Stimulated activated CD8-positive, alpha-beta memory T cell treated with anti-CD3 and anti-CD28 coated beads, Interleukin-7, amount 100 ng/mL, for 1 hour (primary cell): ENCODE measurements at places on chromosomes 6 and 20.

GRCh38 chr6:24186349-24186748 is 60.3 kb downstream of the NRSN1 start:
- DNase-seq, result no peak

- DNase-seq, result no peak
Measured at GRCh38 chr20:7716286-7716972, 223.8 kb downstream of the HAO1 start.

- no peak for DNase-seq
Measured at GRCh38 chr6:80674669-80675068, 568.2 kb downstream of the BCKDHB start.

- DNase-seq, result no peak
Measured at GRCh38 chr6:129965096-129965495, 53.3 kb upstream of the L3MBTL3 start.

DNA sequence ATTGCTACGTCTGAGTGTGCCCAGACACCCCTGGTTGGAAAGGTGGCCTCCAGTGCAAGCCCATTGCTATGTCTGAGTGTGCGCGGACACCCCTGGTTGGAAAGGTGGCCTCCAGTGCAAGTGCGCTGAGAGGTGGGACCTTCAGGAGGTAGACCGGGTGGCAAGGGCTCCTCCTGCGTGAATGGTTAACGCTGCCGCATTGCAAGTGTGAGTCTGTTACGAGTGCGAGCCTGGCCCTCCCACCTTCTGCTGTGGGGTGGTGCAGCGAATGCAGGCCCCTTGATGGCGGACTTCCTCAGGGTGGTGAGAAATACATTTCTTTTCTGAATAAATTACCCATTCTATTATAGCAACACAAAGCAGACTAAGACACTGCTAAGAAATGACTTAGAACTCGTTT is 208.8 kb downstream of the DLL1 start:
- no peak for DNase-seq

- DNase-seq, result no peak
Measured at GRCh38 chr6:21955053-21955595, 341.7 kb downstream of the PRL start.

DNA sequence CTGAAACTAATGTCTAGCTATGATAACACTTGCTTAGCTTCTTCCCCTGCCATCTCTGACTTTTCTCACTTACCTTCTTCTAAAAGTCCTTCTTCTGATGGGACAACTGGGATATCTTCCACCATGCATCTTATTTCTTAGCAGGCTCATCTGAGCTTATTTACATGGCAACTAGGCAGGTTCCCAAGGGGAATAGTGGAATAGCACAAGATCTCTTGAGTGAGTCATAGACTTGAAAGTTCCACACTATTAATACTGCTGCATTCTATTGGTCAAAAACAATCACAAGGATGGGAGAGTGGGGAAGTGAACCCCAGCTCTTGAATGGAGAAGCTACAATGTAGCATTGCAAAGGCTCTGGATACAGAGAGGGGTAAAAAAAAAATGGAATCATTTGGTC is 142.1 kb downstream of the HAO1 start:
- DNase-seq, result no peak

- no peak for DNase-seq
Measured at GRCh38 chr6:42392833-42393232, 58.9 kb downstream of the TRERF1 start.

GRCh38 chr6:3438190-3439167 is 18.4 kb downstream of the SLC22A23 start:
- no peak for DNase-seq

DNA sequence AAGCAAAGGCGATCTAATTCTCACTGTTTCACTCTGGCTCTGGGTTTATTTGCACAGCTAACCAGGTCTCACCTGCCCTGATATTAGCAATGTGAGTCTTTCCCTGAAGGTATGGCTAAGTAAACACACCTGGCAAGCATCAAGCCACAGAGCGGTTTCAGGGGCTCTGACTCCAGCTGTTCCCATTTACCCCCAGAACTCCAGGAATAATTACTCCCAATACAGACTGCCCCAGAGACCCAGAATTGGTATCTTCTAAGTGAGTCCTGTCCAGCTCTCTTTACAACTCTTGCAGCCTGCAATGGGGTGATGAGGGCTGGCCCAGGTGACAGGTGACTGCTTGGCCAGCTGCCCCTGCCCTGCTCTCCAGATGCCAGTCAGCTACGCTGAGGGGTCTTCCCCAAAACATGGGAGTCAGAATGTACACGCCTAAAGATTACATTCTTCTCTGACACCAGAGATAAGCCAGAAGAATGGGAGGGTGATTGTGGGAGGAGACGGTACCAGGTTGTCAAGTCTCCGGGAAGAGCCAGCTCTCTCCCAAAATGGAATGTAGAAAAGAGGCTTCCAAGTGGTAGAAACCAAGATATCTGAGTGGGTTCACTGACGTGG is 4.9 kb upstream of the LRRN4 start:
- DNase-seq, result no peak

- DNase-seq, result no peak
Measured at GRCh38 chr6:20302702-20303251, 90.5 kb upstream of the MBOAT1 start.

DNA sequence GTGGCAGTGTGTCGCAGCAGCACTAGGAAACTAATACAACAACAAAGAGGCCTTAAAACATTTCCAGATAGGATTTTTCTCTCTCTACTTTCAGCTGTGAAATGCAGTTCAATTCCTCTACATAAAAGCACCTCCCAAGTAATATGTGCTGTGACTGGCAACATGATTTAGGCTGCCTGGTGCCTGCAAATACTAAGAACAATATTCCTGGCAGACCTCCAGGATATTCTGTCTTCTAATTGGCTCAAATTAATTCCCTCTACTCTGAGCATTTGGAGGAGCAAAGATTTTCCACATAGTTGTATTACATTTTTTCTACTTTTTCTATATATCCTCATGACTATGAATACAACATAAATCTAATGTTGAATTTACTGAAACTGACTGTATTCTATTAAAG is 33.2 kb downstream of the SCGN start:
- DNase-seq, result no peak

- no peak for DNase-seq
Measured at GRCh38 chr6:143564484-143565017, 53.0 kb upstream of the FUCA2 start.

GRCh38 chr20:62063315-62063980 is 2.2 kb downstream of the TAF4 start:
- DNase-seq, result no peak

GRCh38 chr20:44092551-44093248 is 94.3 kb downstream of the JPH2 start:
- no peak for DNase-seq

GRCh38 chr6:167979436-167980139 is 17.9 kb upstream of the KIF25 start:
- DNase-seq, result no peak

- DNase-seq, result no peak
Measured at GRCh38 chr20:47392015-47392720, 35.7 kb upstream of the ZMYND8 start.

DNA sequence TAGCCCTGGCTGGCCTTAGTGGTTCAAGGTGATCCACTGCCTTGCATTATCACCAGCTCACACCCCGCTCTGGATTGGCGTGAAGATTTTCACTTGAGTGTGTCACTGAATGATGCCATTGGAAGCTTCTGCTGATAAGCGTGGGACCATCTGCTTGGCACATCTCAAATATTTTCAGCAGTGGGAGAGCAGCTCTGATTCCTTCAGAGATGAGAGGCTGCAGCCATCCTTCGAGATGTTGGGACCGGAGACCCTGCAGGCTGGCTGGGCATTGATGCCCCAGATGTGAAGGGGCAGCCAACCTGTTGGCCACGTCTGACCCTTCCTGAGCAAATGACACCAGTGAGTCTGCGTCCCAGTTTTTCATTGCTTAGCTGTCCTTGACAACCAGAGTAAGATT is at the start of gene MAS1:
Gene MAS1, plus strand, starts transcription at position 197 of the 400 bp plus-strand sequence. CDS start 15,968 bp downstream, outside the sequence.
- no peak for DNase-seq

DNA sequence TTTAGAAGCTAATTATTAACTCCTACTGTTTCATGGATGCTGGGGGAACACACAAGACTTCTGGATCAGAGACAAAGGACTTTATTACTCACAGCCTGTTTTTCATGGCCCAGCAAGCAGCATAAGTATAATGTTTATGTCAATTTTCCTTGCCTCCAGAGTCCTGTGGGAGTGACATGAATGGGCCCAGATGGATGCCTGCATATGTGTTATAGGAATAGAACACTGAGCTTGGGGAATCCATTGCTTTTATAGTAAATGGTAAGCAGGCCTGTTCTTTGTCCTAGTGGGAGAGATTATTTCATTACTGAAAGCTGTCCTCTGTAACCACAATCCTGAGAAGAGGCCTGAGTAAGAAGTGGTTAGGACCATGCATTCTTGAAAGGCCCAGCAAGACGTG is 25.6 kb downstream of the BLTP3A start:
- no peak for DNase-seq

DNA sequence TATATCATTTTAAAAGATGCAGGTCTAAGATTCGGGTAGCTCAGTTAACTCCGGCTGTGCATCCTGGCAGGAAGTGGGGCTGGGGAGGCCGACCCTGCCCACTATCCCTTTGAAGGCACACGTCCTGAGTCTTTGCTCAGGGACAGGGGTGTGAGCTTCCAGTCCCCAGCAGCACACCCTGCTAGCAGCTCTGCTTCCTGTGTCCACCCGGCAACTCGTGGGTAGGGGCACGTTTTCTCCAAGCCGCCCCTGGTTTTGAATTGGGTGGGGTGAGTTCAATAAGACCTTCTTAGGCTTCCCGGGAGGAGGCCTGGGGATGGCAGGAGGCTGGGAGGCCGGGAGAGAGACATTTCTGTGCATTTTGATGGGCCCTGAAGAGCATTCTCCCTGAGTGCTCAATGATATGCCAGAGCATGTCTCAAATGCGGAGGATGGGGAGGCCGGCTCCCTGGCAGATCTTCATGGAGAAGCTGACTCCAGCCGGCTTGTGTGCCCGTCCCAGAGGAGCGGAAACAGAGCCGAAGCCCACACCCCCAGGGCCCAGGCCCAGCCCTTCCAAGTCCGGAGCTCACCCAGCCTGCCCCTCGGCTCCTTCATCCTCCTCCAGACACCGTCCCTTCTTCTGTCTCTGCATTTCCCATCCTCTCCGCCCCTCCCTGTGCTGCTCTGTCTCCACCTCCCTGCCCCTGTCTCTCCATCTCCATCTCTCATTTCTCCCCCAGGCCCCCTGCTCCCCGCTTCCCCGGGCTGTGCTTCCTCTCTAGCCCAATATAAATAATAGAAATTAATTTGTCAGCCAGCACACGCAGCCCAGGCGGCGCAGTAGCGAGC is 36.3 kb upstream of the ZFAND3 start:
- DNase-seq, result no peak

DNA sequence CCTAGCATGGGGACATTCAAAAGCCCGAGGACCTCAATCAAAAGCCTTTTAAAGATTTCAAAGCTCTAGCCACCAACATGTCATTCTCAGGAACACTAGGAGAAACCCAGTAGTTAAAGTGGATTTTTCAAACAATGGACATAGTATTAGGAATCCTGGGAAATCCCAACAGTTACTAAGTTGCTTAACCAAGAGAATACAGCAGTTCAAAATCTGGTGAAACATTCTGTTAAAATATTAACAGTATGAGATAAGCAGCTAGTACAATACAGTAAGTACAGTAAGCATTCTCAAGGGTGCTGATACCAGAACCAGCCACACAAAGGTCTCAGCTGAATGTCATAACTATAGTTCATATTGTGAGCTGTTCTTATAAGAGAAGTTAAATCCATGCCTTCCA is 68.6 kb downstream of the CDK19 start:
- no peak for DNase-seq

DNA sequence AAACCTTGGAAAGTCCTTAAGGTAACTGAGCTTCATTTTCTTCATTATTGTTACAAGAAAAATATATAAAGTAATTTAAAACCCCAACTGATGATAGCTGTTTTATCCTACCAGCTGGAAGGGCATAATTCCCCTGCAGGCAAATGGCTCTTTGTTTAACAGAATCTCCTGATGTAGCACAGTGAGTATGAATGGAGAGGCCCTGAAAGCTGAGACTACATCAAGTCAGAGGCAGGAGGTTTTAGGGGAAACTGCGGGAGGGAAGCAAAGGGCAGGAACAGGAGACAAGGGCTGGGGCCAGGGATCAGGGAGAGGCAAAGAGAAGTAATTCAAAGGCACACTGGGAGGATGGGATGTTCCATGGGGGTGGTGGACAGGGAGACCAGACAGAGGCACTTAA is 119.0 kb upstream of the LRFN2 start:
- no peak for DNase-seq

- peak; percentile 59 for DNase-seq
Measured at GRCh38 chr20:51404297-51405060, 138.0 kb downstream of the NFATC2 start.

- DNase-seq, result no peak
Measured at GRCh38 chr6:65707126-65707826, at the start of gene EYS. Gene EYS, minus strand, starts transcription at chr6:65707226. Its CDS starts 211,816 bp downstream, at chr6:65495410.

- no peak for DNase-seq
Measured at GRCh38 chr6:40794586-40794985, 207.4 kb upstream of the LRFN2 start.

DNA sequence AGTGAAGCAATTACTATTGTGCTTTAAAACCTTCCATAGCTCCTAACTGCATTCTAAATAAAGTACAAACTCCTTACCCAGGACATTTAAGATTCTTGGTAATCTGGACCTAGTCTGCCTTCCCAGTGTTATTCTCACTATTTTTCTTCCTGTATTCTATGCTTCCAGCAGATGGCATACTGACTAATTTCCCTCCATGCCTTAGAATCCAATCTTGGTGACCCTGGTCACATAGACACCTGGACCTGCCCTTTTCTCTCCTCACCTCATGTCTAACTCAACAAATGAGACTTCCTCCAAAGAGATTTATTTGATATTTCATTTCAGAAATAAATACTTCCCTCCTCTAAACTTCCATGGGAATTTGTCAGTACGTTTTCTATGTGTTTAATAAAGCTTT is 25.8 kb downstream of the ROS1 start:
- no peak for DNase-seq

GRCh38 chr6:90993770-90994169 is 406.9 kb upstream of the MAP3K7 start:
- no peak for DNase-seq

DNA sequence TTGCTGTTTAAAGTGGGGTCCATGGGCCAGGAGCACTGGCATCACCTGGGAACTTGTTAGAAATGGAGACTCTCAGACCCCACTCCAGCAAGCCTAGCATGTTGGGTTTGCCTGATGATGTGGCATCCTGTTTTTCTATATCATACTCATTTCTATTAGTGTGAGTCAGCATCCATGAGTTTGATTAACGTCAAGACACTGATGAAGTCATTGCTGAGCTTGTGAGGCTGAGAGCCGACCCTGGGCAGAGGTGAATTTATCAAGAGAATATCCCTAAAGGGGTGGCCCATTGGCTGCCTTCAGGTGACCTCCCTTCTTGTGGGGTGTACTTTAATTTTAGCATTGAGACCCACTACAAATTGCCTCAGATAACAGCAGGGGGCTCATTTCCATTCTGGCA is 43.4 kb upstream of the RNF144B start:
- DNase-seq, result no peak

GRCh38 chr20:58033026-58033536 is 195.4 kb downstream of the ANKRD60 start:
- no peak for DNase-seq

DNA sequence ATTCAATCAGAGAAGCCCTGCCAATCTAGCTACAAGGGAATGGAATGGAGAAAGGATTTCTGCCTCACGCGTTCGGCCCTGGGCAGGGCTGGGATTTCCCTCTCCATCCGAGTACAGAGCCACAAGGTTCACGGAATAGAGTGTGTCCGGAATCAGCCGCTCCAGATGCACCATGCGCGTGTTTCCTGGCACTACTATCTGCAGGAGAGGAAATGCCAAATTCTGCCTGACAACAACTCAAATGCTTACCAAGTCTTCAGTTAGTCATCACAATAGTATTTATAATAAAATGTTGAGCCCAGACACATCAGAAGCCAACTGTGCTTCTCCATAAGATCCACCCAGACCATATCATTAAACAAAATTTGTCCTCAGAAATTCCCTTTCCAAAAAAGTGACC is 75.1 kb downstream of the COL12A1 start:
- DNase-seq, result no peak
